ENCODE measurements at places on chromosomes 1 and 21.

DNA sequence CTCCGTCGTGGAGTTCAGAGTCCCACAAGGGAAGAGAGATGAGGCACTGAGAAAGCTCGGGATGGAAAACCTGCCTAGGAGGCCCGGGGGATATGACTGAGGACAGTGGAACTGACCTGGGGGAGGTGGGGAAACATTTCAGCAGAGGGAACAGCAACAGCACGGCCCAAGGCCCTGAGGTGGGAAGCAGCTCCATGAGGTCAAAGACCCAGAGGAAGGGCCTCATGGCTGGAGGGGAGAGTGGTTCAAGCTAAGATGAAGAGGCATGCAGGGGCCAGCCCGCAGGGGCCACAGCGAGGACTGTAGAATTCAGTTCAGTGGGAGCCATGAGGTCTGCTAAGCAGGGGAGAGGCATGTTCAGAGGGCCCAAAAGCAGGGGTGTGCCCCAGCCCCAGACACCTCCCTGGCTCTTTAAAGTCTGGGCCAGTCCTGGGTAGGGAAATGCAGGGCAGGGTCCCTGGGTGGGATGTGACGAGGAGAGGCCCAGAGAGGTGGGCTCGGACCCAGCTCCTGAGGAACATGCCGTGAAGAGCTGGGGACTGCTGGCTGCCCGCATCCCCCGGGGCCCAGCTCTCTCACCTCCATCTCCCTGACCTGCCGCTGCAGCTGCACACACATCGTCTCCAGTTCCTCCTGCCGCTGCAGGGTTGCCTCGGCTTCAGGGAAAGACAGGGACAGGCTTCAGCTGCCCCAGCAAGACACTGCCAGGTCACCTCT, 9.9 kb downstream of the UBXN11 start:
- no peak for DNase-seq

DNA sequence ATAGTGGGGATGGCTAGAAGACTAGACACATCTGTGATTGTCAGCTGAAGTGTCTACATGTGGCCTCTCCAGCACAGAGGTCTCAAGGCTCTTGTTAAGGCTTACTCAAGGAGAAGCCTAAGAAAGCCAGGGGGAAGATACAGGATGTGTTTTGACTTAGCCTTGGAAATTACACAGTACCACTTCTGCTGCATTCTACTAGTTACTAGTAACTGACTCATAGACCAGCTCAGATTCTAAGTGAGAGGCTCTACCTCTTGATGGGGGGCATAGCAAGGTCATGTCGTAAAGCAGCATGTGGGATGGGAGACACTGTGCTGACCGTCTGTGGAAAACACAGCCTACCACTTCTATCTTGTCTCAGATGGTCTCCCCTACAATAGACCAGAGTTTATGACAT, 99.5 kb downstream of the UBE2U start:
- DNase-seq = no peak

GRCh38 chr1:61268546-61269240, 186.3 kb downstream of the NFIA start:
- DNase-seq = no peak

DNA sequence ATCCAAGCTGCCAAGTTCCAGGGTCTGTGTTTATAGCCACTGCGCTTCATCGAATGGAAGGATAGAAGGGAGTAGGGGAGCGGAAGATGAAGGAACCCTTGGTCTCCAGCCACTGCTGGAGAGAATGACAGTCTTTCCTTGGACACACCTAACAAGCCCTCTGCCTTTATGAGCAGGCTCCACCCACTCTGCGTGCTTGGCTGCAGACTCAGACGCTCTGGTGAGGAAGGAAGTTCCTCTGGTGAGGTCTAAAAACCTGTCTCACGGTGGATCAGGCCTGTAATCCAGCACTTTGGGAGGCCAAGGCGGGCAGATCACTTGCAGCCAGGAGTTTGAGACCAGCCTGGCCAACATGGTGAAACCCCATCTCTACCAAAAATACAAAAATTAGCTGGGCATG, 55.4 kb downstream of the MATN1 start:
- no peak for DNase-seq

DNA sequence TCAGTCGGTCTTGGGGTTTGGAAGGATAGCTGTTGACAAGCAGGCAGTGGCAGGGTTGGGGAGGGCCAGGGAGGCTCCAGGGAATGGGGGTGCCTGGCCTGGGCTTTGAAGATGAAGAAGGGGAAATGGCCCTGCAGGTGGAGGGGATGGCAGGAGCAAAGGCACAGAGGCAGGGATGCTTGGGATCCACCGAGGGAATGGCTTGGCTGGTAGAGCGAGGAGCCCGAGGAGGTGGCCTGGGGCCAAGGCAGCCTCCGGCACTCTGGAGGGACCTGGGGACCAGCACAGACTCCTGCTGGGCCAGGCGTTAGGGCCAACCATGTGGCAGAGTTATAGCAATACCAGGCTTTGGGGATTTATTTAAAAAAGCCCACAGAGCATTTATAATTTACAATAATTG, 62.9 kb upstream of the EDN2 start:
- no peak for DNase-seq

DNA sequence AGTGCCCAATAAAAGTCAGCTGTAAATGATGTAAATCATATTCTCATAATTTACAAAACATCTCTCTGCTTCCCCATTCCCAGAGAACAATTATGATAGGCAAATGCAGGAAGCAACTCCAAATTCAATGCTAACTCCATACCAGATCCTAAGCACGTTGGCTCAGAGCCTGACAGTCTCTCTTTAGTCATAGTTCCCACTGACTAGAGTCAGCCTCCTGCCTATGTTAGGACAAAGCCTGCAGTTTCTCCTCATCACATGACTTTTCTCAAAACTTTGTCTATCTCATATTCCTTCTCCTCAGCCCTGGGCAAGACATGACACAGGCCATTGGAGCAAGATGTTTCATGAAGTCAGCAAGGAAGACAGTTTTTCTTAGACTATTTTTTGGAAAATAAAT, 101.5 kb upstream of the COL24A1 start:
- no peak for DNase-seq

DNA sequence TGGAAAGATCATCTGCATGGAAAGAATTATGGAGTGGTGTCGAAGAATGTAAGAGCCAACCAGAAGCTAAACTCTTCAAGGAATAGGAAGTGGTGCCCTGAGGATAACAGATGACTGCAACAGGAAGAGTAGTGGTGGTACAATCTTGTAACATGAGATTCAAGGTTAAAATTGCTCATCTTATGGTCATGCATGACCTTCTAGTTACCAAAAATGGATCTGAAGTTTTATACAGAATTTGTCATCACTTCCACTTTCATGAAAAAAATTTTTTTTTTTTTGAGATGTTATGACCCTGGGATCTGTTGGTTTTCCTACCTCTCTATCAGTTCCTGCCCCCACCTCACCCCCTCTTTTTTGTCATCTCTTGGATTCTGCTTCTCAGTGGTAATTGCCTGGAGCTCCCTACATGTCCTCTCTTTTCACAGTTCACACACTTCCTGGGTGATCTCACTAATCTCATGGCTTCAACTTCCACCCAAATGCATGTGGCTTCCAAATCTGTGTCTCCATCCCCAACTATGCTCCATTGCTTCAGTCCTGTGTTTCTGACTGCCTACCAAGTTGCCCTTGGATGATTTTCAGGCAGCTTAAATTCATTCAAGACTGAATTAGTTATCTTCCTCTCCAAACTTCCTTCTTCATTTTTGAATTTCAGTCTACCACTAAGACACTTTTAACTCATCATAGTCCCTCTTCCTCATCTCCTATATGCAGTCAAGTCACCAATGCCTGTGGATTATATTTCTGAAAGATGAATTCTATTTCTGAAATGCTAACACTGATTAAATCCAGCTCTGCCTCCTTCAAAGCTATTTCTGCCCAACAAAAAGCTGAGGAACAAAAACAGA, 48.4 kb downstream of the SLAMF6 start:
- no peak for DNase-seq

Measured in Caco-2 (cell line).